HuH-7.5 (cell line): ENCODE measurements at places on chromosomes 2 and 18.

DNA sequence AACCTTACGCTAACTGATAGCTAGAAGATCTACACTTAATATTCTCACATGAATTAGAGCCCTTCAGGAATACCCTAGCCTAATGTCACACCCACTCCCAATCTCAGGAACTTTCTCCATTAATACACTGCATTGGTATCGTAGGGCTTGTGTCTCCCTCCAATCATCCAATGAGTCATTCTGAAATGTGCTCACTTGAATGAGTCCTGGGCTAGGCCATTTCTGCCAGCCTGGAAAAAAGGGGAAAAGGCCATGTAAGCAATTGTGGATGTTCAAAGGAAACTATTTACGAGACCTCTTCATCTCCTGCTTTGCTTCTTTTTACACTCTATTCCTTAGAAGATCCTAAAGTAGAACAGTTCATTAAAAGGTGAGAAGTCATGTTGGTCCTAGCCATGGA, 18.8 kb downstream of the ZEB2 start:
- no peak for DNase-seq

GRCh38 chr2:3132466-3132865, 245.2 kb downstream of the EIPR1 start:
- no peak for DNase-seq

GRCh38 chr2:203798296-203799087, 69.1 kb upstream of the CTLA4 start:
- DNase-seq: no peak

- DNase-seq: no peak
These were observed 9.3 kb downstream of the PROM2 start for GRCh38 chr2:95283562-95283961.

GRCh38 chr18:23373570-23373969, 79.5 kb upstream of the RIOK3 start:
- DNase-seq: no peak

DNA sequence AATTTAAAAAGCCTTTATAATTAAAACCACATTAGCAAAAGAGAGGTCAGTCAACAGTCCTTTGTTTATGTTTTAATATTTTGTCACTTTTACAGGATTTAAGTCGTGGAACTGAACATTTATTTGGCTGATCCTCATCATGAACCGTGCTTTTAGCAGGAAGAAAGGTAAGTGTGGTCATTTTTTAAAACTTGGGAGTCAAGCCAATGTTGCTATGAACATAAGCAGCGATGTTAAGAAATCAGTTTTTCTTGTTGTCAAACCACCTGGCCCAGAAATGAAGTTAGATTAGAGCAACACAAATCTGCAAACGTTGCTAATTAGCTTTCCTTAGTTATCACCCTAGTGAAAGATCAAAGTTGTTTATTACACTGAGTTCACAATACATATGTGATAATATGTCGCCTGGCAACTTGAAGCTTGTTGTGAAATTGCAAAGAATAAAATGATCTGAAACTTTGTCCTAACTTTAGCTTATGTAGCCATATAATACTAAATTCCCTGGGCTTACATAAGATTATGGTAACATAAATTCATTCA, 186.0 kb downstream of the GULP1 start:
- DNase-seq: no peak

- no peak for DNase-seq
These were observed 29.9 kb downstream of the PELI1 start for GRCh38 chr2:64114063-64114911.

- no peak for DNase-seq
These were observed 559.2 kb downstream of the RNF144A start for GRCh38 chr2:7476371-7476770.

DNA sequence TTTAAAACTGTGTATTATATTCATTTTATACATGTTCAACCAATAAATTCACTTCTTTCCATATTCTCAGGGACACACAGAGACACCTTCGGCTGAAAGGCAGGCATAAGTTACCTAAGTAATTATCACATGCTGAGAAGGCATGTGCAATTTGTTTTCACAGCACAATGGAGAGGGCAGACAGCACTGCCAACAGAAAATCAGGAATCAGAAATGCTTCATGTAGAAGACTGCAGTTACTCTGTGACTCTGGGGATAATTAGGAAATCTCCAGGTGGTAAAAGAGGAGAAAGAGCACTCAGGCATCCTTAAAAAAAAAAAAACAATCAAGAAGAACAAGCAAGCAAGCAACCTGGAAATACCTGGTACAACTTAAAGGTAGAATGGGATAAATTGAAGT, 49.3 kb downstream of the DSEL start:
- no peak for DNase-seq
